ENCODE measurements at places on chromosomes 2 and 18.
A peak's percentile ranks its signal among the peaks of the same experiment; 100 is the strongest.

GRCh38 chr18:23894661-23895175, 119.8 kb upstream of the TTC39C start:
- DNase-seq = no peak

DNA sequence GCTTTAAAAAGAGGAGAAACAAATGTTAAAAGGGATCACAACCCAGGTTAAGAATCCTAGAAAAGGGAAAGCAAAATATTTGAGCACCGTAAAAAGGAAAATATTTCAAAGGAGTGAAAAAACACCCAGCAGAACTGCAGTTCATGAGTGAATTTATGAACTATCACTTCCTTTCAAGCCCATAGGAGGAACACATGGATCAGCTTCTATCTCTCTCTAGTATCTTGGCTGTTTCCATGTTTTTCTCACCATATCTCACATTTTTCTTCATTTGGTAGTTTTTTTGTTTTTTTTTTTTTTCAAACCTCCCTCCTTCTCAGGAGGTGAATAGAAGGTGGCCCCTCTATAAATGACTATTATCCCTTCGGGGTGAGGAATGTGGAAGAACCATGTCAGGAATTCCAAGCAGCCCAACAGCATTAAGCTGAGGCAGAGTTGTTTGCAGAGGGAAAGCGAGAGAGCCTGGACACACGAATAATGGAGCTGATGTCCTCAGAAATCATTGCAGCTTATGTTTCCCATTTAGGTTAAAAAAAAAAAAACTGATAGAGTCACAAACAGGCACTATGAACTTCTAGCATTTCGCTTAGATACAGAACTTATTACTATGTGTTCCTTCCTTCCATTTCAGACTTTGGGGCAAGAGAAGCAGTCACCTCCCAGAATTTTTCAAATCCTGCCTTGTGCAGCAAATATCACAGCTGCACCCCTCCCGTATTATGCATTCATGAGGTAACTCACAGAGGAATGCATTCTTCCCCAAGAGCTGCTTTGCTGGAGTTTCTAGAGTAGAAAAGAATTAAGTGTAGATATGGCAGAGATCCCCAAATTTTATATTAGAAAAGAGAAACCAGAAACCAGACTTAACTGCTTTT, 315.6 kb downstream of the IRS1 start:
- peak; percentile 26 for DNase-seq

GRCh38 chr2:220334871-220335590, 707.6 kb downstream of the SLC4A3 start:
- no peak for DNase-seq

DNA sequence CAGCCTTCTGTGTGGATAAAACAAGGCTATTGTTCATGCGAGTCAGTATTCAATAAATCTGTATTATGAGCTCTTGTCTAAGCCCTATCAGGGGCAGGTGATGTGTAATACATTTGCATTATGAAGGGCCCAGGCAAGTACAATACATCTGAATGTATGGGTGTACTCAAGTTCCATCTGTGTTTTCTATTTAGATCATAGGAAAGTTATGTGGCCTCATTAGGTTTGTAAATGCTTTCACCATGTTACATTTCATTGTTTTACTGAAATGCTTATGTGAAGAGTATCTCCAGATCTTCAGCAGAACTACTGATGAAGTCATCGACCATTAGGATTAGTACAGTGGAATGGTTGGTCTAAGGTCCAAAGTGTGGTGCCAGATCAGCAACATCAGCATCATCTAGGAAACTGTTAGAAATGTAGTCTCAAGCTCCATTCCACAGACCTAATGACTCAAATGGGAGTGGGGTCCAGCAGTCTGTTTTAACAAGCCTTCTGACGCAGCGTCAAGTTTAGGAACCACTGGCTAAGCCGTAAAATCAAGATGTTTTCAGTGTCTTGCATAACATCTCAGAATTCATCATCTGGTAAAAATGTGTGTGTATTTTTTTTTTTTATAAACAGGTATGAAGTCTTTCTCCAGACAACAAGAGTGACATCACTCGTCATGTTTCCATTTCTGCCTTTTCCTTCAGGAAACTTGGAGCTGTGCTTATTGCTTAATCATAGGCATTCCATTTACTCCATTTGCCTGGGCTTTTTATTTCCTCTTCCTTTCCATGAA, 80.5 kb downstream of the LYPD6 start:
- peak; percentile 95 for DNase-seq

- no peak for DNase-seq
Observed at GRCh38 chr2:178177066-178177679, 17.1 kb upstream of the OSBPL6 start.

GRCh38 chr2:118320658-118321057, 232.4 kb downstream of the INSIG2 start:
- peak; percentile 21 for DNase-seq

DNA sequence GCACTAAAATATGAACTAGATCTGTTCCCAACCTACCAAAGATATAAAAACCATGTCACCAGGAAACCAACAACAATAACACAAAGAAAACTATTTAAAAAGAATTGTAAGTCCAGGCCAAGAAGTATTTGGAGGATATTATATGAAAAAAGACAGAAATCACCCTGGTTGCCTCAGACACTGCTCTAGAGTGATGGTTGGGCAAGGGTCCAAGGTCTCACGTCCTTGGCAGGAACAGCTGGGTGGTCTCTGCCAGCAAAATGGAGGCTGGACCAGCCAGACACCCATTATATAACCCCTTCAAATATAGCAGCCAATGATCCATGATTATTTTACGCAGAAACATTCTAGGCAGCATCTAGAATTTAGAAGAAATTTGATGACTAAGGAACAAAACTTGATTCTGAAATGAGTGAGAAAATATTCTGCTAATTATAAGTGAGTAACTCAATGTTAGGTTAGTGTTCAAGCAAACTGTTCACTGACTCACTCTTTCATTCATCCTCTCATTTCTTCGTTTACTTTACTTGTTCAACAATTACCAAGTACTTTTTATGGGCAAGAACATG, 35.4 kb downstream of the MRPL35 start:
- DNase-seq = no peak

GRCh38 chr2:205435970-205436369, 246.3 kb upstream of the NRP2 start:
- no peak for DNase-seq

DNA sequence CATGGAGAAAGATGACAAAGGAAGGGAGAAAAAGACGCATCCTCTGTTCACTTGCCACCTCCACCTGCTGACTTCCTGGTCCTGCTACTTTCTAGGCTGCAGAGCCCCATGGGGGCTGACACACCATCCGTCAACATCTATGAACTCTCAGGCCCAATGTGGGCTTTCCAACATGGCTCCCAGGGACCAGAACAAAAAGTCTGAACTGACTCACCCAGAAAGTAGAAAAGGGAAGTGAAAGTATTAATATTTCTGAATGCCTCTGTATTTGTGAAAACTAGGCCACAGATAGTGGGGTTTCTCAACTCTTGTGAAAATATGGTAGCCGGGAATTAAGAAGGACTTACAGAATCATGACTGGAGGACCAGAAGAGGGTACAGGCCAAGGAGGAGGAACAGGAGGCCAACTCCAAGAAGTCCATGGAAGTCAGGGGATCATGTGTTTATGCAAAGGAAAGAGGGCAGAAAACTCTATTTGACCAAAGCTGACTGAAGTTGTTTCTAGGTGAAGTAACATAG, 123.1 kb upstream of the CAB39 start:
- no peak for DNase-seq

- DNase-seq = no peak
Observed at GRCh38 chr2:44839771-44840502, 101.6 kb upstream of the SIX3 start.

DNA sequence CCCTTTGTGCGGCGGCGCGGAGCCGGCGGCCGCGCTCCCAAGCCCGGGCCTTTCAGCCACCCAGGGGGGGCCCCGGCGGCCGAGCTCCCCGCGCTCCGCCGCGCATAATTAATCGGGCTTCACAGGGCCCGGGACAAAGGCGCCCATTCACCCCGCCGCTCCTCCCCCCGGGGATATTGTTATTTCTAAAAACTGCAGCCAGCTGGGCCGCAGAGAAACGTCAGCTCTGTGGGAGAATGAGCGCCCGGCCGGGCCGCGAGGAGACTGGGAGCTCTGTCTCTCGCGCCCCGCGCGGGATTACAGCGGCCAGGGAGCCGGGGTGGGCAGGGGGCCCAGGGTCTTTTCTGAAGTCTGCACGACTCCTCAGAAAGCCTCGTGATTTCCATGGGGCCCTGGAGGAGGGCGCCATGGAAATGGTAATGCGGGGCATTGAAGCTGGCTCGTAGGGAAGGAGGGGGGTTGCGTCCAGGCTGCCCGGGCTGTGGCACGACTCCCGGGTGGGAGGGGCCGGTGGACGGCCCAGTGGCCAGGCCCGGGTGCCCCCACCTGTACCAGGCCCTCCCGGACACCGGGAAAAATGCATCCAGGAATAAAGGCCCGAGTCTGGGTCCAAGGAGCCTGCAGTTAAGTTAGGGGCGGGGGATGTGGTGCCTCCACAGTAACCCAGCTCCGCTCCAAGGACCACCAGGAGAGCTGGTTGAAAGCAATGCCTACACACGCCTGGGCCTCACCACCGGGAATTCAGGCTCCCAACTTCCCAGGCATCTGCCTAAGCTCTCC, 125.3 kb downstream of the ZFP36L2 start:
- DNase-seq = no peak

- DNase-seq = no peak
Observed at GRCh38 chr18:71986351-71987050, 557.6 kb downstream of the CBLN2 start.

GRCh38 chr18:50507120-50507590, 52.7 kb upstream of the MAPK4 start:
- peak; percentile 66 for DNase-seq

DNA sequence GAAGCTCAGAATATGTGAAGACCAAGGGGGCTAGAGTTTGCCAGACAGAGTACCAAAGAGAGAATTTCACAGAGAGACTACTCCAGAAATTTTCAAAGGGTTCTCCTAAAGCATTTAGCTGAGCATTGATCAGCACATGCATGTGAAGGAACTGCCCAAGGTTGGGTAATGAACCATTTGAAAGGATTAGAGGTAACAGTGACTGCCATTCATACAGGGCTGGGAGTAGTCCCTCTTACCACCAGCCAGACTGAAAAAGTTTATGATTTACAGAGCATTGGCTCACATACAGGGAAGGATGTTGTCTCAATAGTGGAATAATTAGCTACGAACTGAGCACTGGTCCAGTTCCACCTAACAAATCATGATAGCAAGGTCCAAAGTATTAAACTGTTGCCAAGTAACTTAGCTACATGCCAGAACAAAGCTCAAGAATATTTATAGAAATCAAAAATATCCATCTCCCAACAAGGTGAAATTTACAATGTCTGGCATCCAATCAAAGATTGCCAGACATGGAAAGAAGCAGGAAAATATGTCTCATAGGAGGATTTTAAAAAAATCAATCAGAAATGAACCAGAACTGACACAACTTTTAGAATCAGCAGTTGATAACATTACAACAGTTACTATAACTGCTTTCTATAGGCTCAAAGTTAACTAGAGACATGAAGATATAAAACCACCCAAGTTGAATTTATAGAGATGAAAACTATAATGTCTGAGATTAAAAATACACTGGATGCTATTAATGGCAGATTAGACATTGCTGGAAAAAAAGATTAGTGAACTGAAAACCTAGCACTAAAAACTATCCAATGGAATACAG, 25.7 kb upstream of the RNF103 start:
- no peak for DNase-seq

- no peak for DNase-seq
Observed at GRCh38 chr2:129733041-129733440, 246.4 kb upstream of the RAB6C start.

- no peak for DNase-seq
Observed at GRCh38 chr2:235824331-235824730, 330.5 kb downstream of the AGAP1 start.

Measured in HAP-1 (cell line).